ENCODE measurements at places on chromosomes 12 and 14. TPM values are rescaled to one million over a fixed set of nuclear protein-coding genes. Genes with fewer than 3 reads are reported as not detected.
A peak's percentile ranks its signal among the peaks of the same experiment; 100 is the strongest.

DNA sequence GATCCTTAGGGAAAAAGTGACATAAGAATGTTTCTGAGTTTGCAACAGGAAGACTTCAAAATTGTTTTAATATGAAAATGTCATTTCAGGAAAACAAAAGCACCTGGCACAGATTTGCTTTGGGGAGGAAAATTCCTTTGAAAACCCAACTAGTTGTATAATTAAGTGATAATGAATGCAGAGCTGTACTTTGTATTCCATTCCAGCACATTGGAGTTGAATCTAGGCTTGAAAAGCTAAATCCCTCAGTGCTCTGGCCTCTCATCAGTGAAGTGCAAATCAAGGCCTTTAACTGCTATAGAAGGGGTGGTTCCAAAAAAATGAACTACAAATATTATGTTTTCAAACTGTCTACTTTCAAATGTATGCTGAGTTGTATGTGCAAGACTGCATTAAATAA lies 19.6 kb upstream of the C12orf42 start:
- H3K27me3 ChIP-seq, result no peaks in the 10 kb centered on the region
- no peaks in the 10 kb centered on the region for H3K4me1 ChIP-seq
- no peak overlapping the region for H3K27ac ChIP-seq
- DNase-seq, result no peak
- no peaks in the 10 kb centered on the region for H3K36me3 ChIP-seq

DNA sequence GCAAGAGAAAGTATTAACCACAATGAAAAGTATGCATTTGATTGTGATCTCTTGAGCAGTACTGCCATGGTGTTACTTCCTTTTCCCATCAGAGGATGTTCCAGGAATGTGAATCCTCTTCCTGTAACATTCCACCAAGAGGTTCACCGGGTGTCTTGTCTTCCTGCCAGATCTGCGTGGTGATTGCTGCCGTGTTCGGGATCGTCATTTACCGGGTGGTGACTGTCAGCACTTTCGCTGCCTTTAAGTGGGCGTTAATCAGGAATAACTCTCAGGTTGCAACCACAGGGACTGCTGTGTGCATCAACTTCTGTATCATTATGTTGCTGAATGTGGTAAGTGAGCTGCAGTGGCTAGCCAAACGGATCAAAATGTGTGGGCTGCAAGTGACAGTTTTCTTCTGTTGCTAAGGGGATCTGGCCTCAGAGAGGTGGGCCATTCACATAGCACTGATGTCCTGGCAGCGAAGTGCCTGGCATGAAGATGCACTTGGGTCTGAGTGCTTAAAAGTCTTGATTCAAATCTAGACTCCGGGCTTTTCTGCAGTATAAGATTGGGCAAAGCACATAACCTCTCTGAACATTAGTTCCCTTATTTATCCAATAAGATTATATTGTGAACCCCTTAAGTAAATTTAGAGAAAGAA lies 123.4 kb downstream of the SLC5A8 start:
- no peaks in the 10 kb centered on the region for H3K27me3 ChIP-seq
- H3K36me3 ChIP-seq, result no peaks in the 10 kb centered on the region
- no peaks in the 10 kb centered on the region for H3K4me1 ChIP-seq
- no peak overlapping the region for H3K4me3 ChIP-seq
- no peak for DNase-seq
- no peak overlapping the region for H3K27ac ChIP-seq

DNA sequence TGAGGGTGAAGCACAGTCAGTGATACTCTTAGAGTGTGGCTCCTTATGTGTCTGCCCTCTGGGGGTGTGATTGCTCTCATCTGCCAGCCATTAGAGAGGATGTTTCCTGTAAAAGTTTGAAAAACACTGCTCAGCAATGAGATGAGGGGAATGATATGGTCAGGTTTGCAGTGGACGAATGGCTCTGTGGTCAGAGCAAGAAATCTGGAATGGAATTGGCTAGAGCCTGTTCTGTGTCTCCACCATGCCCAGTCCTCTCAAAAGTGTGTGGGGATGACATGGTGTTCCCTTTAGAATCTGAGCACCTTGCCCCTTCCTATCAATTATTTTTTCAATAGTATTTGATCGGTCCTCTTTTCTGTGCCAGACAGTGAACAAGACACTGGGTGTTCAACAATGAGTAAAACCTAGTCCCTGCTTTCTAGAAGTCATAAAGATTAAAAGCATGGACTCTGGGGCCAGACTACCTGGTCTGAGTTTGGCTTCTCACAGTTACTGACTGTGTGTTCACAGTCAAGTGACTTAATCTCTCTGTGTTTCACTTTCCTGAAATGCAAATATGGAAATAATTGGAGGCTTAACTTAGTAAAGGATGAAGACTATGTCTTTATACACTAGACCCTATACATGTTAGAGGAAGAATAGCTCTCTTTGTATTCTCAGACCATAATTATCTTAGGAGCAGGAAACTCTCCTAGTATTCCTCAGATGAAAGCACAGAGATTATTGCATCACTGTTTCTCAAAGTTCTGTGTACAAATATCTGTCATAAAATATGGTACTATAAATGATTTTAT lies 1.6 kb downstream of the ACSS3 start:
- peaks cover 26% of the 10 kb centered on the region for H3K4me1 ChIP-seq
- no peaks in the 10 kb centered on the region for H3K27me3 ChIP-seq
- H3K27ac ChIP-seq, result peak overlapping the region; percentile 91
- H3K4me3 ChIP-seq, result peak overlapping the region; percentile 62
- no peaks in the 10 kb centered on the region for H3K36me3 ChIP-seq

KRT73 gene
- not detected for total RNA-seq

Data from vagina (tissue), 2 donors.